H9 (cell line): ENCODE measurements at places on chromosomes 7 and 10.

GRCh38 chr10:124944982-124945381 lies 3.1 kb downstream of the ZRANB1 start:
- DNase-seq: no peak

- DNase-seq: no peak
These were observed 193.5 kb upstream of the SP8 start for GRCh38 chr7:20980232-20980631.

DNA sequence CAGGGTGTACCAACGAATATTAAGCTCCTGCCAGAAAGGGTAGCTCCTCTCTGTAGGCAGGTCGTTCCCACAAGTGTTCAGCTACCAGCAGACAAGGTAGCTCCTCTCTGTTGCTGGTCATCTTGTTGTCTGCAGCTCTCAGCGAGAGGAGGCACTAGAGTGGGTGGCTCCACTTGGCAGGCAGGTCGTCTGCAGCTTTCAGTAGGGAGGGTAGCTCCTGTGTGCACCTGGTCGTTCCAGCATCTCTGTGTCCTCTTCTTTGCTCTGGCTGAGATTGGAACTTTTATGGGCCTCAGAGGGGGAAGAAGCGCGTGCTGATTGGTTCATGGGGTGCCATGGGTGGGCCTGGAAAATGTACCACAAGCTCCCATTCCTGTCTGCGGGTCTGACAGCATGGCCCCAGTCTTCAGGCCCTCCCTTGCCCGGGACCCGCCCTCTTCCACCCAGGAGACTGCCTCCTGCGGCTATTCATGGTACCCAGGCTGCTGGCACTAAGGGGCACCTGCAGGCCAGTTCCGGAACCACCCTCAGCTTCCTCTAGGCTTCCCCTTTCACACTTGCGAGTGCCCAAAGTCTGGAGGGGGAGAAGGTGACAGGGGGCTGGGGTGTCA lies 63.9 kb upstream of the CACNA2D1 start:
- peak; percentile 51 for DNase-seq

DNA sequence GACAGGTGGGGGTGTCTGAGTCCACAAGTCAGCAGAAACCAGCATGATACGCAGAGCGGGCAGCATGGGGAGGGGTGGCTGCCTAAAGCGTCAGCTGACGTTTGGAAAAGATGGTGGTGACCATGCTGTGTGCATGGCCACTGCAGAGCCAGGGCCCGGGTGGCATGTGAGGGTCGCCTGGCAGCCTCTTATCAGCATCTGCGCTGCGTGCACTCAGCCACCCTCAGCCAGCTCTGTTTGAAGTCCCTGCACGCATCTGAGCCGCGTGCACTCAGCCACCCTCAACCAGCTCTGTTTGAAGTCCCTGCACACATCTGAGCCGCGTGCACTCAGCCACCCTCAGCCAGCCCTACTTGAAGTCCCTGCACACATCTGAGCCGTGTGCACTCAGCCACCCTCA lies 61.5 kb downstream of the WDR37 start:
- DNase-seq: no peak

- no peak for DNase-seq
These were observed 167.2 kb downstream of the EVX1 start for GRCh38 chr7:27409776-27410175.

DNA sequence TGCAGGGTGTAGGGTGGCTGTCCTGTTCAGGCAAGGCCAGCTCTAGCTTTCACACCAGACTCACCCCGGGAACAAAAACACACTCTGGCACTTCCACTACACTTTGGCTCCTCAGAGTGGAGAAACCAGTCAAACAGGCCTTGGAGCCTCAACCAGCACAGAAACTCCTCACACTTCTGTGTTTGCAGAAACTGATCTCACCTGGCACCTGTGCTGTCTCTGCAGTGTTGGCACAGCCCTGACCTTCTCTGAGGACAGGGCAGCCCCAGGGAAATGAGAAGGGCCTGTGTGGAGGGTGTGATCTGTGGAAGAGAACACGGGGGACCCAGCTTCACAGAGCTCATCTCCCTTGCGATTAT lies 4.1 kb upstream of the CALML5 start:
- no peak for DNase-seq

- DNase-seq: no peak
These were observed 147.7 kb downstream of the ST7 start for GRCh38 chr7:117101026-117101425.
